Activated naive CD4-positive, alpha-beta T cell treated with anti-CD3 and anti-CD28 coated beads, Interleukin-2, amount 50 U/mL, for 16 hours (primary cell): ENCODE measurements at places on chromosomes 1 and 21.

GRCh38 chr1:188429386-188429785 is 1600.6 kb downstream of the PLA2G4A start:
- no peak for DNase-seq

DNA sequence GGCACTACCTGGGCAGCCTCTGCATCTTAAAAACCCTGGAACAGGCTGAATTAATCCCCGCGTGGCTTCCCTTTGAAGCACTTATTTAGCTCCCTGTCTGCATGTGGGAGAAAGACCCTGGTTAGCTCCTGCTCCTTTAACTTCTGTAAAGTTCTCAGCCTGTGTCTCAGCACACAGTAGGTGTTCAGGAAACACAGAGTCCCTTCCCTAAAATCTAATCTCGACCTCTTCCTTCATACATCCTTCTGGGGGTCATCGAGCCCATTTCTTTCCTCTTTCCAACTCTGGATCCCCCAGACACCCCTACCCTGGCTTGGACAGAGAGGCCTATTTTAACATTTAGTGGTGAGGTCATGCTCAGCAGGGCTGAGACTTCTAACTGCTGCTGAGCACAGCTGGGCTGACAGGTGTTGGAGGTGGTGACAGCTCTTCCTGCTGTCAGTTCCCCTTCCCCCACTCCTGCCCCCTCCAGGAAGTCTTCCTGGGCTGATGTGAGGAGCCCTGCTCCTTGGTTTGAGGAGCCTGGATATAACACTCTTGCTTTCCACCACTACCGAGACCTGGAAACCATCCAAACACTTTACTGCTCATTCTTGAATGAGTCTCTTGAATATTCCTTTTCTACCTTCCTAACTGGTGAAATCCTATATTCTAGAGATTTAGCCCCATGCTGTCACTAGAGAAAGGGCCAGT is 5.3 kb downstream of the E2F2 start:
- DNase-seq, result no peak

DNA sequence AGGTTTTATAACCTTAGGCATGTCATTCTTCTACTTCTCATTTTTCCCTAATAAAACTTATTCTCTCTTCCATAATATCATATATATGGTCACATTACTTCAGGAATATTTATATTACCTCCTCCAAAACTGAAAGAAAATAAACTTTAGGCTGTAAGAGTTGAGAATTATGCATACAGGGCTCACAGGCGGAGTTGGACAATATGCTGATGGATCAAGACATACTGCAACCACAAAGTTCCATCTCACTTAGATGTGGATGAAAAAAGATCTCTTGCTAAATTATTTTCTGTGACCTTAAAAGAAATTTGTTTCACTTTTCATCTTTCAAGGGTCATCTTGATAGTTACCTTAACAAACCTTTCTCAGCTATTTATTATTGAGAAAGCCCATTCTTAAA is 152.6 kb upstream of the PDE4B start:
- DNase-seq, result no peak

GRCh38 chr1:235527196-235527814 is 23.1 kb upstream of the B3GALNT2 start:
- no peak for DNase-seq

GRCh38 chr1:233190987-233191386 is 104.5 kb downstream of the PCNX2 start:
- no peak for DNase-seq

DNA sequence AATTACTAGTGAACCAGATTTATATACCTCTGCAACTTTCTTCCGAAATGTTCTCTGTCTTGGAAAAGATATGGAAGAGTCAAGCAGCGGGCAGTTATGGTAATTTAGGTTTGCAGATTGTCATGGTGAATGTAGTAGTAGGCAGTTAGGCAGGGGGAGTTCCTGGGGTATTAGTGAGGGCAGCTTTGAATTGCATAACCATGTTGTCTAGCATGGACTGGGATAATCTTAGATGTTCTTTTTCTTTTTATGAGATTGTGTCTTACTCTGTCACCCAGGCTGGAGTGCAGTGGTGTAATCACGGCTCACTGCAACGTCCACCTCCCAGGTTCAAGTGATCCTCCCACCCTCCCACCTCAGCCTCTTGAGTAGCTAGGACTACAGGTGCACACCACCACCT is 25.0 kb downstream of the MACF1 start:
- no peak for DNase-seq

DNA sequence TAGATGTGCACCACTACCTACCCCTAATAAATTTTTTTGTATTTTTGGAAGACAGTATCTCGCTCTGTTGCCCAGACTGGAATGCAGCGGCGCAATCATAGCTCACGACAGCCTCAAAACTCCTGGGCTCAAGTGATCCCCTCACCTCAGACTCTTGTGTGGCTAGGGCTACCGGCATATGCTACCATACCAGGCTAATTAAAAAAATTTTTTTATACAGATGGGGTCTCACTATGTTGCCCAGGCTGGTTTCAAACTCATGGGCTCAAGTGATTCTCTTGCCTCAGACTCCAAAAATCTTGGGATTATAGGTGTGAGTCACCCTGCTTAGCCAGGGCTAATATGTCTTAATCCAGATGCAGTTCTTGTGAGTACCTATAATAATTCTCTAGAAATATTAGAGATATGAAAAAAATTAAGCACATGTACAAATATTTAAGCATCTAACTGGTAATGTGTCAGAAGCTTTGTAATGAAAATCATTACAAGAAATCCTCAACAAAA is 9.5 kb downstream of the SORT1 start:
- DNase-seq, result no peak
